ENCODE measurements at places on chromosomes 12 and 14.

GRCh38 chr12:80406253-80406652 is 37.8 kb upstream of the PTPRQ start:
- no peak for DNase-seq

GRCh38 chr12:53696655-53697331 is 20.9 kb upstream of the ATP5MC2 start:
- DNase-seq = no peak

DNA sequence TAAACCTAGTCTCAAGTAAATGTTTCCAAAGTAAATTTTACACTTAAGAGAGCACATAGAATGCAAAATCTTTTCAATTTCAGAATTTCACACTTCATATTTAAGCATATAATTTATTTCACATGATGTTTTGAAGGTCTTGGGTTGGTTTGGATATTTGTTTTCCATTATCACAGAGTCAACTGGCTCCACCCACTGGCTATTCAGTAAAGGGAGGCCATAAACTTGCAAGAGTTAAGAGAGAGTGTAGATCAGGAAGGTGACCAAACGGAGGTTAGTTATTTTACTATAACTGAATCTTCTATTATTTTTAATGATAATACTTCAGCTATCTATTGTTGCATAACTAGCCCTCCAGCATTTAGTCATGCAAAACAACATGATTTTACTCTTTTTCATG is 6.2 kb upstream of the CPNE8 start:
- no peak for DNase-seq

DNA sequence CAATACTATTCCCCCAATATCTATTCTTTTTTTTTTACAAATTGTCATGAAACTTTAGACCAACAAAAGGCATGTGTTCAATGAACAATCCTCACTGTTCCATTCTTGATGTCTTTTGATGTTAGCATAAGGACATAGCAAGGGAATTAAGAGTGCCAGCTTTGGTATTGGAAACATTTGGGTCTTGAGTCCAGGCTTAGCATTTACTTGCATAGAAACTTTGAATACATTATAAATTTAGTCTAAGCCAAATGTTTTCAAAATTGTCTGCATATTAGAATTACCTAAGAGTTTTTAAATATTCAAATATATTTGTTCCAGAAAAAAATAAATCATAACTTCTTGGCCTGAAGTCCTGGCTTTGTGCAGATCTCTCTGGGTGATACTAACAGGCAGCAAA is 406.5 kb downstream of the LRFN5 start:
- no peak for DNase-seq

DNA sequence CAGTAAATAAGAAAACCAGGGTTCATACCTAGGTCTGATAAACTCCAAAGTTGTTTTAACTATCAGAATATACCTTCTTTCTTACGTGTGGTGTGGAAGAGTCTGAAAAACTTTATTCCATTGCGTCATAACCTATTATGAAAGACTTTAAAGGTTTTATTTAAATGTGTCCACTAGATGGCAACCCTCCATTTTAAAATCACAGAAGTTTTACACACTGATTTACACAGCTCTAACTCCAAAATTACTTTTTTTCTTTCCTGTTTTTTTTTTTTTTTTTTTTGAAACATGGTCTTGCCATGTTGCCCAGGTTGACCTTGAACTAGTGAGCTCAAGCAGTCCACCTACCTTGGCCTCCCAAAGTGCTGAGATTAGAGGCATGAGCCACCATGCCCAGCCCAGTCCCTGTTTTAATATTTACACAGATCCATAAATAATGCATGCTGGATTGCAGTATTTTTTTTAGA is 17.3 kb upstream of the TMPRSS12 start:
- no peak for DNase-seq

- no peak for DNase-seq
Observed at GRCh38 chr12:57389033-57389432, 41.8 kb downstream of the R3HDM2 start.

DNA sequence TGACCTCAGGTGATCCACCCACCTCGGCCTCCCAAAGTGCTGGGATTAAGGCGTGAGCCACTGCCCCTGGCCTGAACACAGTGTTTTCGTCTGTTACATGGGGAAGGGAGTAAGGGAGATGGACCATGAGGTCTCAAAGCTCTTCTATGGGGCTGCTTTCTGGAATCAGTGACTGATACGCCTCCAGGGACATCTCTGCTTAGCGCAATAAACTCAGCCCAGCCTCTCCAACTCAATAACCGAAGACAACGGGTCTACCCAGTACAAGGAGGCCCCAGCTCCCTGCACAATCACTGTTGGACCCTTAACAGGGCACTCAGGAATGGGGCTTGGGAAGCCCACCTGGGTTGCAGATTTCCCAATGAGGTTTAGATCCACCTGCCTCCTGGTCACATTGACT is 42.6 kb upstream of the CHGA start:
- no peak for DNase-seq

- no peak for DNase-seq
Observed at GRCh38 chr14:93044121-93044520, 71.6 kb downstream of the ITPK1 start.

GRCh38 chr12:6644257-6644596 is 3.0 kb downstream of the ACRBP start:
- no peak for DNase-seq

- DNase-seq = no peak
Observed at GRCh38 chr12:76300297-76300665, 47.9 kb downstream of the BBS10 start.

- peak; percentile 92 for DNase-seq
Observed at GRCh38 chr12:93467351-93468007, at the start of gene MRPL42. MRPL42 (plus strand) TSS chr12:93467514; CDS start chr12:93469286, 1,772 bp downstream.

GRCh38 chr14:92497391-92497790 is 16.2 kb upstream of the RIN3 start:
- DNase-seq = peak; percentile 7

DNA sequence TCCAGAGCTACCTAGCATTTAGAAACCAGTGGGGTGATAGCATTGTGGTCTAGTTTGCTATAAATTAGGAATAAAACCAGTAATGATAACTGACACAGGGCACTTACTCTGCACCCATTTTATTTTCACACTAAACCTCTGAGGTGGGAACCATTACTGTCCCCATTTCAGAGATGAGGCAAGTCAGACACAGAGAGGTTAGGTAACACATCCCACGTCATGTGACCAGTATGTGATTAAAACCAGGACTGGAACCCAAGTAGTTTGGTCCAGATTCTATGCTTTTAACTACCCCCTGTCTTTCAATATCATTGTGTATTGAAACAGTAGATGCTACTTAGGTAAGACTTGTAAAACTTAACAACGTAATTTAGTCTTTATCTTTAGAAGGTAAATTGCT is 110.2 kb downstream of the PLXNC1 start:
- no peak for DNase-seq

- DNase-seq = no peak
Observed at GRCh38 chr12:51195841-51196240, 22.0 kb downstream of the POU6F1 start.

All from CD4-positive, alpha-beta T cell treated with Interleukin-4 for 1 hour (primary cell).